ENCODE measurements at places on chromosomes 4 and X. TPM values are rescaled to one million over a fixed set of nuclear protein-coding genes. Genes with fewer than 3 reads are reported as not detected.

Gene SLC38A5
- total RNA-seq: 25.2 TPM

Gene CPZ
- total RNA-seq: not detected

Gene PPP1R2C
- total RNA-seq: not detected

Gene ZFP42
- total RNA-seq: not detected

Gene HSD17B11
- 27.7 TPM for total RNA-seq

Gene WAS
- 86.0 TPM for total RNA-seq

Gene IGSF1
- not detected for total RNA-seq

Gene CCDC149
- total RNA-seq: 0.16 TPM

Gene ADH1B
- total RNA-seq: not detected

- DNase-seq: no peak
Measured at GRCh38 chr4:9867751-9868425, 86.5 kb downstream of the DRD5 start.

GRCh38 chr4:7379719-7380118 lies 55.0 kb downstream of the PSAPL1 start:
- DNase-seq: no peak

DNA sequence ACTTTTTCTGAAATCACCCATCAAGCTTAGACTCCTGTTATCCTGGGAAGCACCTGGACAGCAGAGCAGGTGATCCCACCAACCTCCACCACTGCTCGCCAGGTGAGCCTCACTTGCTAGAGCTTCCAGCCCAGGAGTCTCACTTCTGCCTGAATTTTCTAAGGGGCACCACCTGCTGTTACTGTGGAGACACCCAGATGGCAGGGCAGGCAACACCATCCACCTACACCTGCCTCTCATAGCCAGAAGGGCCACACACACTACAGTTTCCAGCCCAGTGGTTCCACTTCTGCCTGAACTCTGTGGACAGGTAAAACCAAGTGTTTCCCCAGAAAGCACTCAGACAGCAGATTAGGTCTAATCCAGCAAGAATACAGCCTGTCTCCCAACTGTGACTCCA lies 262.0 kb downstream of the ARAP2 start:
- no peak for DNase-seq

- no peak for DNase-seq
Measured at GRCh38 chr4:124931050-124931449, 218.5 kb upstream of the ANKRD50 start.

- no peak for DNase-seq
Measured at GRCh38 chrX:154408659-154409221, 314 bp downstream of the DNASE1L1 start.

- no peak for DNase-seq
Measured at GRCh38 chrX:65772842-65773241, 105.4 kb downstream of the MSN start.

- DNase-seq: no peak
Measured at GRCh38 chr4:56665781-56666180, 15.3 kb downstream of the HOPX start.

GRCh38 chr4:155799116-155799793 lies 40.4 kb downstream of the GUCY1B1 start:
- no peak for DNase-seq

DNA sequence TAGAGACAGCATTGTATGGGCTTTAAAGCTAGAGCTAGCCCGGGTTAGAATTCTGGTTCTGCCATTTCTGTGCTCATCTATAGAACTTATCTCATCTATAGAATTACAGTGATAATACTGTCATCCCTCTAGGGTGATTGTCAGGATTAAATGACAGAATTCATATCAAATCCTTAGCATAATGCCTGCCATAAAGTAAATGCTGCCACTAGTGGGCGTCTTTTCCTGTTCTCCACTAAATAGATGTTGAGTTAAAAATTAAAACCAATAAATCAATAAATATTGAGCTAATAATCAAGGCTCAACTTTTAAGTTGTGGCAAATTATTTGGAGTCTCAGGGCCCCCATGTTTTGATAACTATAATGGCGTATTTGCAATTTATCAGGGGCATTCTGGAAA lies 19.7 kb downstream of the GRIA3 start:
- DNase-seq: no peak

DNA sequence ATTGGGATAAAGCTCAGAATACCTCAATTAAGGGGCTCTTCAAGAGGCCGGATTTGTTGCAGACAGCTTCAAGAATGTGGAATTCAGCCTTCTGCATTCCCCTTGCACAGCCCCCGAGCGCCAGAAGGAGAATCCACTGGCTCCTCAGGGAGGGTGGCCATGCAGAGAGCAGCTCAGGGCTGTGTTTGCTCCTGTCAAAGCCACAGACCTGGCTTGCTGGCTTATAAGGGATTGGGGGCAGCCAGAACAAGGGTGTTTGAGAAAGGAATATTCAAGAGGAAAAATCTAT lies 36.8 kb downstream of the ING2 start:
- no peak for DNase-seq

GRCh38 chrX:69876221-69876620 lies 173.5 kb downstream of the AWAT2 start:
- DNase-seq: no peak

DNA sequence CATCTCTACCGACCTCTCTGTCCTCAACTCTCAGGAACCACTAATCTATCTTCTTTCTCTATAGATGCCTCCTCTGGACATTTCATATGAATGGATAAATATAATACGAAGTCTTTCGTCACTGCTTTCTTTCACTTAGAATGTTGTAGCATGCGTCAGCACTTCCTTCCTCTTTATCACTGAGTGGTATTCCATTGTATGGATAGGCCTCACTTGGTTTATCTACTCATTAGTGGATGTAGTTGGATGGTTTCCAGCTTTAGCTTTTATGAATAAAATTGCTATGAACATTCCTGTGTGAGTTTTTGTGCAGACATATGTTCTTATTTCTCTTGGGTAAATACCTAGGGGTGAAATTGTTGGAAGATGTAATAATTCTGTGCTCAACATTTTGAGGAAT lies 528.2 kb upstream of the FAT1 start:
- no peak for DNase-seq

- DNase-seq: no peak
Measured at GRCh38 chr4:151833174-151833573, 72.4 kb upstream of the GATB start.

DNA sequence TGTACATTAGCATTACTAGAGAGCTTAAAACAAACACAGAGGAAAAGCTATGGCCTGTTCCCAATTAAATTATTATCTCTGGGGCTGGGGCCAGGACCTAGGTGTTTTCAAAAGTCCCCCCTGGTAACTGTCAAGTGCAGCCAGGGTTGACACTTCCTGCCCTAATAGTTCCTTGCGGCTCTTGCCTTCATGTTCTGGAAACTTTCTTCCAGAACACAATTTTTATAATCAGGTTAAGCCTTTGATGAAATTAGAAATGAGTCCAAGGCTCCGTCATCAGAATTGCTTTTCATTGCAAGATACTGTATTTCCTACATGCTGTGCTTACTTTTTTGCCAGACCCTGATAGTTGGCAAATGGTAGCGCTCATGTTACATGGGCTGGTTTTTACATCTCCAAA lies 229.6 kb downstream of the UNC5C start:
- no peak for DNase-seq

DNA sequence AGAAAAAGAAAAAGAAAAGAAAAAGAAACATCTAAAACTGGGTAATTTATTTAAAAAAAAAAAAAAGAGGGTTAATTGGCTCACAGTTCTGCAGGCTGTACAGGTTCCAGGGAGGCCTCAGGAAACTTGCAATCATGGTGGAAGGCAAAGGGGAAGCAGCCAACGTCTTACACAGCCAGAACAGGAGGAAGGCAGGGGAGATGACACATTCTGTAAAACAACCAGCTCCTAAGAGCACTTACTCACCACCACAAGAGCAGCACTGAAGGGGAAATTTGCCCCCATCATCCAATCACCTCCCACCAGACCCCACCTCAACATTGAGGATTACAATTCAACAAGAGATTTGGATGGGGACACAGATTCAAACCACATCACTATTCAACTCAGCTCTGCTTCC lies 36.8 kb upstream of the TMEM184C start:
- no peak for DNase-seq

- DNase-seq: no peak
Measured at GRCh38 chr4:137425281-137425680, 107.0 kb downstream of the PCDH18 start.

- no peak for DNase-seq
Measured at GRCh38 chr4:156764145-156764544, 207.5 kb downstream of the PDGFC start.

GRCh38 chr4:14180983-14181601 lies 553.6 kb upstream of the BOD1L1 start:
- DNase-seq: no peak

GRCh38 chrX:17788956-17789562 lies 51.8 kb downstream of the SCML1 start:
- no peak for DNase-seq

- DNase-seq: no peak
Measured at GRCh38 chr4:110183643-110184042, 14.8 kb downstream of the ELOVL6 start.

DNA sequence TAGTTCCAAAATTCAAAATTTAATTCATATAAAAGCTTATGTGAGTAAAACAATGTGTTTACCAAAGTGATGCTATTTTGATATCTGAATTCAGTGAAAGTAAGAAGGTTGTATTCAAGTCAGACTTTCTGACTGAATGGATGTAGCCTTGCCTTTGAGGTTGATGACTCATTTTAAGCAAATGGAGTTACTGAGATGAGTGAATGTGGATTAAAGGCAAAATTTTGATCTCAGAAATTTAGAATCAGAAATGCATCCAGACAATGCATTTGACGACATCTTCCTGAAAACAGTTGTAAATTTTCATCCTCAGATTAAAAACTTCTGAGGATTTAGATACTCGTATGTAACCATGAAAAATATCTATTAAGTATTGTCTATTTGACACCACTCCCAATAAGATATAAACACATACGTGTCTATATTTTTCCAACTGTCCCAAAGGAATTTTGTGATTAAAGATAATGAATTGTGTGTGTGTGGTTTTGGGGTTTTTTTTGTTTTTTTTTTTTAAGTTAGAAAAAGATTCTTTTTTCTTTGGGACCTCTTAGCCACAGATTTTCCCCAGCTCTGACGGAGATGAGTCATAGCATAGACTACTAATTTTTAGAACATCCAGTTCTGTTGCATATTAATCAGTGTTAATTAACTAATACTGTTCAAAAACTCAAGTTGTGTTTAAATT lies 34.4 kb downstream of the NFKB1 start:
- DNase-seq: no peak

DNA sequence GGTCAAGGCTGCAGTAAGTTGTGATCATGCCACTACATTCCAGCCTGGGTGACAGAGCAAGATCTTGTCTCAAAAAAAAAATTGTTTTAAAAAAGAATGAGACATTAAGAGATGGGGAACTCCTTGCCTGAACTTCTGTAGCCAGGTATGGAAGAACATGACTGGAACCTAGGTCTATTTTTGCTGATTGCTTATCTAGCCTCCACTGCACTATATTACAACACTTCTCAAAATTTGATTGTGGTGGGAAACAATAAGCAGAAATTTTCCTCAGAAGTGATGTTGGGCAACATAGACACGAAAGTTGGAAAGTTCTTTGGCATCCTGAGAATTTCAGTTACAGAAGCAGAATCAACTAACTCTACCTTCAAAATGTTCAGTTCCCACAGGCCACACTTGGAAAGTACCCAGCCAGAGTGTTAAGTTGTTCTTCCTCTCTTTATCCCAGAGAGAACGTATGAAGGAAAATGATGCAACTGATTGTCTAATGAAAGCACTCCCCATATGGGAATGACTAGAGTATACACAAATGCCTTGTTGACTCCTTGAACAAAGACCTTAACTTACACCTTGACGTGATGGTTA lies 50.0 kb downstream of the LUZP4 start:
- no peak for DNase-seq

GRCh38 chr4:153488006-153488891 lies 22.1 kb downstream of the TMEM131L start:
- DNase-seq: peak; percentile 72

All from T-helper 17 cell (primary cell).